ENCODE measurements at places on chromosomes 3 and 15.

GRCh38 chr3:136637176-136637575 lies 115.0 kb downstream of the STAG1 start:
- DNase-seq: no peak

DNA sequence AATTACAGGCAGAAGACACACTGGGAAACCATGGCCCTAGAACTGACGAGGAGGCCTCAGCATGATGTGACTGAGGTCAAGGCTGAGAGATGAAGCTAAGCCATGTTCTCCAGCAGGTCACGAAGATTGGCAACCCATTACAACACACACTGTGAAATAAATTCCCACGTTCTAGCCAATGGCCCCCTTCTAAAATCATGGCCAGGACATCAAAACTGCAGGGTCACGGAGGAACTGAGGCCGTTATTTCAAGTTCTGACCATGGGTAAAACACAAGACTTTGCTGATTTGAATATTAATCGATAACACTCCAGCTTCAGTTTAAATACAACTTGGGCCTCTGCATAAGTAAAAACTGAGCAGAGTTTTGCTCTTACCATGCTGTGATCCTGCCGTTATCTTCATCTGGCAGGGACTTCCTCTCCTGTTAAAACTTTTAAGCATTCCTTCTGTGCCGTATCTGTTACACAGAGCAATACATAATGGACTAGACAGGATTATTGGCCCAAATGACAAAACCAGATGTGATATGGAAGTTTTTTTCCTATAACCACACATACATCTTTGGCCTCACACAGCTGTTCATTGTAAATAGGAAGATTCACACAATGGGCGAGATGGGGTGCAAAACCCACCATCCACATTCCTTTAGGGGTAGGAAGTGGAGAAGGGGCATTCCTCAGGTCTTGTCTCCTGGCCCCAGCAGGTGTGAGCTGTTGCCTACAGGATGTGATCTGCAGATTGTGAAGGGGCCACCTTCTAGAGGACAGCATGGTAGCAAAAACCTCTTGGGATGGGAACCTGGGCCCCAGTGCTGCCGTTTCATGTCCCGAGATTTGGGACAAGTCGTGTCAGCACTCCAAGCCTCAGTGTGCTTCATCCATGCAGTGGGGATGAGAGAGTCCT lies 207.4 kb downstream of the OPA1 start:
- no peak for DNase-seq

DNA sequence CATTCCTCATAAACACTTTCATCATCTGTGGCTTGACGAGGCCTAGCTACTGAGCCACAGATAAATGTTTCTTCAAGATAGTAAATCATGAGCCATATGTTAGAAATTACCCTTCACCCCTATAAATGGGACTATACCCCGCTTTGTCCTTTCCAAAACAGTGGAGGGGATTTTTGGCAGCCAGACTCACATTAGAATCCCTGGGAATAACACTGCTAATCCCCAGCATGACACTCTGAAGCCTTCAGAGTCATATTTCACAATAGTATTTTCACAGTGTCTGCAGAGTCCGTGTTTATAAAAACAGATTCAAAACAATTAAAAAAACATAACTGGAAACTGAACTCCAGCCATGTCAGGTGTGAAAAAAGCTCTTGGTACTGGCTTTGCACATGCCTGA lies 271.6 kb downstream of the ERC2 start:
- DNase-seq: no peak

GRCh38 chr15:87736401-87736800 lies 520.1 kb downstream of the NTRK3 start:
- no peak for DNase-seq

- no peak for DNase-seq
Measured at GRCh38 chr3:194885766-194886165, 200.1 kb downstream of the FAM43A start.

DNA sequence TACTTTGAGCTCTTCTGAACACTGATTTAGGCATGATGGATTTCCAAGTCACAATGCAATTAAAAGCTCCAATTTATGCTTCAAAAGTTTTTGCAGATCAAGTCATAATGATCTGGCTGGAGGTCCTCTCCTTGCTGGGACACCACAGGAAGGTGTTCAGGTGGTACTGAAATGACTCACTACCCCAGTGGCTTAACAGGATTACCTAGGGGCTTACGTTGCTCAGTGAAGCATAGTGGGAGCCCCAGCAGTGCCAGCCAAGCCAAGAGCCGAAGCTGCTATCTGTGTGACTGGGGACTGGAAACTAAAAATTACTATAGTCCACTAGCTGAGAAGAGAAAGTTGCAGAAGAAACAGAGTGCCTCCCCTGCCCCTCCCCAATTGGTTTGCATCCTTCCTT lies 110.1 kb upstream of the LPP start:
- DNase-seq: no peak

DNA sequence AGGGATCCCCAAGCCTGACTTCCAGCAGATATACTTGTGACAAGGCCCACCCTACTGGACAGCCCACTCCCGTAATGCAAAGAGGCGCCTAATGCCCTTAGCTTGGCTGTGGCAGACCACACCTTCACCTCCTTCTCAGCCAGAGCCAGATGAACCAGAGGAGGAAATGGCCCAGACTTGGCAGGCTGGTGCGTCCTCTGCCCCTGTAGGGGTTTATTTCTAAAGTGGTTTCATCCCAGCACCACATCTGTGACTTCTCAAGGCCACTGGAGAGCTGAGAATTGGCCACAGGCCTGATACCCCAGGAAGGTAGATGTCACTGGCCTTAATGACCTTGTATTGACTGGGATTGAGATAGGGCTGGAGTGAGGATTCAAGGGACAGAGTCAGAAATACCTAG lies 29.5 kb downstream of the BOC start:
- no peak for DNase-seq

GRCh38 chr3:162769564-162769963 lies 1273.0 kb downstream of the OTOL1 start:
- no peak for DNase-seq

- DNase-seq: no peak
Measured at GRCh38 chr3:131540821-131541220, 38.0 kb upstream of the MRPL3 start.

GRCh38 chr15:68425428-68426060 lies 6.4 kb downstream of the ITGA11 start:
- DNase-seq: no peak

GRCh38 chr3:82087958-82088357 lies 326.5 kb upstream of the GBE1 start:
- DNase-seq: no peak

GRCh38 chr3:143146486-143147274 lies 27.1 kb downstream of the CHST2 start:
- no peak for DNase-seq

GRCh38 chr3:30893678-30894325 lies 659 bp downstream of the GADL1 start:
- no peak for DNase-seq

- DNase-seq: no peak
Measured at GRCh38 chr15:99466701-99467337, 99.0 kb upstream of the MEF2A start.
